CD4-positive, alpha-beta T cell treated with Interleukin-17A for 4 hours (primary cell): ENCODE measurements at places on chromosomes 4 and X.

DNA sequence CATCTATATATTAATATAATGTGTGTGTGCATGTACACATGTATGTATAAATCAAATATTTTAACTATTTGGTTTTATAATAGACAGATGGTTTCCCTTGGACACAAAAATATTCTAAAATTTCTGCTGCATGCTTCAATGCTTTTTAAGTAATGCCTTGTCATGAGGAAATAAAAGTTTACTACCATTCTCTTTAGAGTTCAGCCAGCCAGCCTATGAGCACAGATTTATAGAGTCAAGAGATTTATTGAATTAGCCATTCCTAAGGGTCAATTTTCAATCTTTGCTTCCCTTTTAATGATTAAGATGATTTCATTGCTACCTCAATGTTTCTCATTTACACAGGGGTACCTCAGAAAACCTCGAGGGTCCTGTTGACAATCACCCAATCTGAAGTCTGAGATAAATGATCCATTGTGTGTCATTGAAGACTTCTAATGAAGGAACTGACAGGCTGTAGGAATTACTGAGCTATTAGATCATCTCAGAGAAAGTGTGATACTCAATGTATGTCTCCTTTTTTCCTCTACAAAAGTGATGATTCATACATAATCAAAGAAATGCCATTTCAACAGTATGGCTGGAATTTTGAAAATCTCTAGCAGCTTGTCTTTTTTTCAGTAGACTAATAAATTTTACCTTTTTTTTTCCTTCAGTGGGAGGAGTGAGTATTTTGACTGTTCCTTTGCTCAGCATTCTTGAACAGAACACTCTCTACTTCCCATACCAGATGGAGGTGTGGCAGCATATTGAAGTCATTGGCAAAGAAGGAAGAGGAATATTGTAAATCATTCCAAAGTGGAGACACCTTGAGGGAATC is 222.6 kb upstream of the PCDH18 start:
- no peak for DNase-seq

GRCh38 chr4:156873799-156874198 is 97.8 kb downstream of the PDGFC start:
- no peak for DNase-seq

DNA sequence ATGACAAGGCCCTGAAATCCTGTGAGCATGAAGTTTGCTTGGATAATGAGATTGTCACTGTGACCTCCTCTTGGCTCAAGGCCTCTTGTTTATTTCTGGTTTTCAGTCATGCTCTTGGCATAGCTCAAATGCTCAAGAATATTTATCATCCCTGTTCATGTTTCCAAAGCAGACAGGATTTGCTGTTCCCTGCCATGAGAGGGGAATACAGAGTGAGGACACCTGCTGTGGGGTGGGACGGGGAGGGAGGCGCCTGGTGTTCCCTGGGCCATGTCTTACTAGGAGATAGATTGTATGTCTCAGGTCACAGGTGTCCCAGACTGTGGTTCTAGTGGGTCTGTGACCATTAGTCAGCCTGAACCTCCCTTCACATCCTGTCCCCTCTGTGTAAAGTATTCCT is 34.9 kb upstream of the SH3RF1 start:
- DNase-seq: no peak

GRCh38 chr4:27947302-27947701 is 1086.7 kb downstream of the STIM2 start:
- no peak for DNase-seq

DNA sequence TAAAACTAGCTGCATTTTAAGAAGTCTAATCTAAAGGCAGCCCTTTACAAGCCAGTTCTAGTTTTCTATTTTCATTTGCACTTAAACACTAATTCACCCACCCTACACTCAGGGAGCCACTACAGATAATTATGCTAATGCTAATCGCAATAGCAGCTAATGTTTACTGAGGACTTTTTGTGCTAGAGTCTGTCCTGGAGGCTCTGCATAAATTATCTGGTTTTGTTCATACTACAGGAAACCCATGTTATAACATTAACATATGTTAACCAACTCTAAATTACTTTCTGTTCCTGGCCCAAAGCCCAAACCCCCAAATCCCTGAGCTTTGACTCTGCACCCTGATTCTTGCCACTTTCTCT is 480 bp upstream of the RADX start:
- DNase-seq: no peak

- DNase-seq: no peak
Observed at GRCh38 chr4:23202712-23203247, 510.0 kb downstream of the GBA3 start.

DNA sequence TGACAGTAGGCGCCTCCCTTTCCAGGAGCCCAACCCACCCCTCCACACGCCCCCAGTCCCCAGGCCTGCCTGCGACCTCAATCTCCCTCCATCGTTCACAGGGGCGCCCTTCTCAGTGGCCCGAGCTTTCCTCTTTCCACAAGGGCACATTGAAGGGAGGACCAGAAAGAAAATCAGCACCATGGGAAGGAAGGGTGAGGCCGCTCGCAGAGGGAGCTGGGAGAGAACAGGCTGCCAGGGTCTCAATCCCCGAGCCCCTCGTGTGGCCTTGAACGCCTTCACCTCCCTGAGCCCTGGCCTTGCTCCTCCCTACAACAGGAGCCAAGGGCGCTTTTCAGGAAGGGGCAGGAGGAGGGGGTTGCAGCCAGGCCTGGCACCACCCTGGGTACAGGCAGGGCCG is 66.5 kb downstream of the WFS1 start:
- DNase-seq: no peak
